ENCODE measurements at places on chromosomes 3 and 15.

GRCh38 chr3:11195721-11196332 lies 41.5 kb downstream of the HRH1 start:
- DNase-seq: no peak

GRCh38 chr15:92466834-92467233 lies 73.2 kb downstream of the ST8SIA2 start:
- DNase-seq: no peak

- no peak for DNase-seq
Measured at GRCh38 chr3:98733812-98734281, 29.3 kb upstream of the ST3GAL6 start.

DNA sequence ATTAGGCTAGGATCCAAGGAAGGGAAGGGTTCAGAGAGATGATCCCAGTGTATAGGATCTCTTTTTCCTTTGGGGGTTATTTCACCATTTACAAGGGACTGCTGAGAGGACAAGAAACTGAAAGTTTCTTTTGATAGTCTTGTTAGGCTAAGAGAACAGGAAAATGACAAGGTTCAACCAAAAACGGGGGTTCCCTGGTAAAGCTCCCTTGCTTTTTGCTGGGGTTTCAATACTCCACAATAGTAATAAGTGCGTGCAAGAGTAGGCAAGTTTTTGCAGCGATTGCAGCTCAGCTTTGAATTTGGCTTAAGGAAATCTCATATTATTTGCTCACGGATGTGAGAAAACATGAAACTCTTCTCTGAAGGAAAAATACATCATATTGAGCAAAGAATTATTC lies 18.8 kb upstream of the SUSD5 start:
- no peak for DNase-seq

DNA sequence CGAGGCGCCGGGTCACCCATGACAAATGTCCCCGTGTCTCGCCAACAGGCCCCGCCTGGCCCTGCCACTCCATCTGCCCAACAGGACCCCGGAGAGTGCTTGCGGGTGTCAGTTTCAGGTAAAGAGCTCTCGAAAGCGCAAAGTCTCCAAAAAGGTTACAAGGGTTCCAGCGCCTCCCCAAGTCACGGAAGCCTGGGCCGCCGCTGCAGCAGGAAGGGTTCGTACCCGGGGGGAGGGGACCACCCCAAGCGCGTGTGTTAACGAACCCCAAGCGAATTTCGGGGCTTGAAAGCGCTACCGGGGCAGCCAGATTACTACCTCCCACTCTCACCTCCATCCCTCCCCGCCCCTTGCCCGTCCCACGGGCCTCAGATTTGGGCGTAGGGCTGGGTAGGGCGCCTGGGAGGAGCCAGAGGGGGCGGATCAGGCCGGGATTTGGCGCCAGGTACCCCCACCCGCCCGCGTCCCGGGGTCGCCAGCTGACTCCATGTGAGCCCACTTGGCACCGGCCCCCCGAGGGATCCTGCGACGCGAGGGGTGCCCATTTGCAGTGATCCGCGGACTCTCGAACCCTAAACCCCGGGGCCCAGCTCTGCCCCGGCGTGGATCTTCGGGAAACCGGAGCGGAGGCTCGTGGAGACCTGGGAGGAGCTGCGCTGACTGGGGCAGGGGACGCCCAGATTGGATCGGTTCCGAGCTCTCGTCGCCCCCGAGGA lies 85.9 kb downstream of the NR2F2 start:
- no peak for DNase-seq

DNA sequence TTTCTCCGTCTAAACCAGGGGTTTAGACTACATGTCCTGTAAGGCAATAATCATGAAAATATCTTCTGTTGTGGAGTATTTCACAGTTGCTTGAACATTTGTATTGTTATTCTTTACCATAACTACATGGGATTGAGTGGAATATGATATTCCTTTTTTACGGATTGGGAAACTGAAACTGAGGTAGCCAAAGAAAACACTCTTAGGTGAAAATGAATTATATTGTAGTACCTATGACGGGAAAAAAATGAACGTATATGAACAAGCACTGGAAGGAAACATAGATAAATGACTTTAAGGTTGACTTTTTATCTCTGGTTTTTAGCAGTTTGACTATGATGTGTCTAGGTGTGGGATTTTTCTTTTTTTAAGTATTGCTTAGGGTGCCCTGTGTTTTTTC lies 35.6 kb downstream of the MAP2K1 start:
- DNase-seq: no peak

DNA sequence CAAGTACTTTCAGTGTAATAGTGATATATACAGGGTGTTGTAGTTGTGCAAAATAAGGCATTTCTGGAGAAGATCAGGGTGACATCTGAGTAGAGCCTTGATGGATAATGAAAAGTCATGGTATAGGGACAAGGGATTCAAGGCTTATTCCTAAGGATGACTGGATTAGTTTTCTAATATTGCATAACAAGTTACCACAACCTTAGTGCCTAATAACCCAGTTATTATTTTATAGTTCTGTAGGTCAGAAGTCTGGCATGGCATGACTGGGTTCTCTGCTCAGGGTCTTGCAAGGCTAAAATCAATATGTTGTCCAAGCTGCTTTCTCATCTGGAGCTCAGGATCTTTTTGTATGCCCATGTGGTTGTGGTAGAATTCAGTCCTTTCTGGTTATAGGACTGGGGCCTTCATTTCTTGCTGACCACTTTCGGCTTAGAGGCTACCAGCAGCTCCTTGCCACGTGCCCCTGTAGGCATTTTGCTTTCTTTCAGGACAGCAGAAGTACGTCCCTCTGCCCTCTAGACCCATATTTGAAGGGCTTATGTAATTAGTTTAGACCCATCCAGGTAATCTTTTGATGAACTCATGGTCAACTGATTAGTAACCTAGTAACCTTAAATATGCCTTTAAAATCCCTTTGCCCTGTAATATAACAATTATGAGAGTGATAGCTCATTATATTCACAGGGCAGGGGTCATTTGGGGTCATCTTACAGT lies 73.2 kb upstream of the LRRFIP2 start:
- DNase-seq: no peak

DNA sequence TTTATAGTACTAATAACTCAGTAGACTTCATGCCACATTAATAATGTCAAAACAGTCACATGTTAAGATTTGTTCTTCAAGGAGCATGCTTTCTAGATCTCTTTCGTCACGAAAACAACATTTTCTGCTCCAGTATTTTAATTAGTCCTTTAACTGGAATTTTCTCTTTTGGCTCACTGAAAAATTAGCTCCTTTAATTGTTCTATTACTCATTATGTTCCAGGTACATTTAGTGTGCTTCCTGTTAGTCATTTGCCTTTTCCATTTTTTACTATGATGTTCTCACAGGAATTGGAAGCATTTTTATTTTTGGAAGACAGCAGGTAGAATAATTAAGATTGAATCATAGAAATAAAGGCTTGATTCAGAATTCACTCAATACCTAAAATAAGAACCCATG lies 111.2 kb downstream of the SLC9A9 start:
- DNase-seq: no peak

Data from stimulated activated CD4-positive, alpha-beta T cell treated with anti-CD3 and anti-CD28 coated beads, Interleukin-1b, Interleukin-23, amount 100 ng/mL, for 4 hours (primary cell).